ENCODE measurements at places on chromosomes 4 and X.

- DNase-seq, result no peak
These were observed 210.4 kb downstream of the MID1IP1 start for GRCh38 chrX:39011454-39012221.

GRCh38 chr4:137200322-137200721 is 332.0 kb downstream of the PCDH18 start:
- DNase-seq, result no peak

DNA sequence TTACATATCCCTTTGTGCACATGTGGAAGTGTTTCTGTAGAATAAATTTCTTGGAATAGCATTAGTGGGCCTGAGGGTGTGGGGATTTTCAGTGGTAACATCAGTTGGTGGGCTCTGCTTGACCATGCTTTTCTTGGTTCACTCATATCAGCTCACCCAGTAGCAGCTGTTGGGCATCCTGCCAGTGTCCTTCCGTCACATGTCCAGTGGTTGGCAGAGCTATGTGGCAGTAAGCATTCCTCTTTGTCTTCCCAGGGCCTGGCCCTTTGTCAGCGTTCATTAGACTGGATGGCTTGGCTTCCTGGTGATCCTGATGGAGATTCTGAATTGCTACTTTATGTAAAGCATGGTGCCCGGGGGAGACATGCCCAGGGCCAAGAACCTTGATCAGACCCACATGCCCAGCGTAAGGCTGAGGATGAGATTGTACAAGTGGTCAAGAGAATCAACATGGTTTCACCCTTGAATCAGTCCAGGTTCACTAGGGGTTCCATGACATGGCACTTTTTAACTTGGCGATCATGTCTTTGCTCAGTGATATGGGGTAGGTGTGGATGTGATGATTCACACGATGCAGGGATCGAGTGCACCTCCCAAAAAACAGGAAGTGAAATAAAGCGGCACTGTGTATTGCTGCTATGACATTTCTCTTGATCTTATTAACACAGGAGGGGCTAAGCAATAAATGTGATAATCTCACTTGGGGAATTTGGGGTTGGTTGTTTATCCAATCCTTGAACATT is 72.1 kb upstream of the IGFBP7 start:
- DNase-seq, result no peak

DNA sequence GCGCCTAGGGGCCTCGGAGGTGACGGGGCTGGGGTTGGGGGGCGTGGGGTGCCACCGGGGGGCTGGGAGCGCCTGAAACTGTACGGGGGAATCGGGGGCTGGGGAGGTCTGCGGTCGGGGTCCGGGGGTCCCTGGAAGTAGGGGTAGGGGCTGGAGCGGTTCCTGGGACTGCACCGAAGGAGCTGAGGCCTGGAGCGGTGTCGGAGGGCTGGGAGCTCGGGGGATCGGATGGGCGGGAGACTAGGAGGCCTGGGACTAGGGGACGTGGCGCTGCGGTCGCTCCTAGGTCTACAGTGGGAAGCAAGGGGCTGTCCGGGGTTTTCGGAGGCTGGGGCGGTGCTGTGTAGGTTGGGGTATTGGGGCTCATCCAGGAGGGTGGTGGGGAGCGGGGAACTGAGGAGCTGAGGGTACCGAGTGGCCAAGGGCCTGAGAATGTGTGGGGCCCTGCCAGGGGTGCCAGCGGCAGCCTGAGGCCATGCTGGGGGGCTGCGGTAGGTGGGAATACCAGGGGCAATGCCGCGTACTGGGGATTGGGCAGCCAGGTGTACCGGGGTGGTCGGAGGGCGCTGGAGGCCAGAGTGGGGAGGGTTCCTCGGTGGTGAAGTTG is 562 bp downstream of the AKAP17A start:
- DNase-seq, result no peak
